ENCODE measurements at places on chromosomes 11 and 22.

DNA sequence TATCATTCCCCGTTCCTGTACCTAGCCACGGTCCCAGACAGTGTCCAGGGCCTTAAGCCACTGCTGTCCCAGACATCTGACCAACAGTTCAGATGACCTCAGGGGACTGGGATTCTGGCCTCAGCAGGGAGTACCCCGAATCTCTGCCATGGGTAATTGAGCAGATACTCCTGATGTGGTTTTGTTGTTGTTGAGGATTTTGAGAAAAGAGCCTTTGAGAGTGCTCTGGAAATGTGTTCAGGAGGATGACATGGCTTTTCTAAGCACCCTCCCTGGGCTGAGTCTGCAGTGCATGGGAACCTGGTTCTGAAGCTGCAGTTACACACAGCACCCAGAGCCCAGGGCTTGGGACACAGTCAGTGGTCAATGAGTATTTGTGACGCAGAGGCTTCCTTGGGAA is 30.4 kb downstream of the ADAMTS15 start:
- DNase-seq: no peak

DNA sequence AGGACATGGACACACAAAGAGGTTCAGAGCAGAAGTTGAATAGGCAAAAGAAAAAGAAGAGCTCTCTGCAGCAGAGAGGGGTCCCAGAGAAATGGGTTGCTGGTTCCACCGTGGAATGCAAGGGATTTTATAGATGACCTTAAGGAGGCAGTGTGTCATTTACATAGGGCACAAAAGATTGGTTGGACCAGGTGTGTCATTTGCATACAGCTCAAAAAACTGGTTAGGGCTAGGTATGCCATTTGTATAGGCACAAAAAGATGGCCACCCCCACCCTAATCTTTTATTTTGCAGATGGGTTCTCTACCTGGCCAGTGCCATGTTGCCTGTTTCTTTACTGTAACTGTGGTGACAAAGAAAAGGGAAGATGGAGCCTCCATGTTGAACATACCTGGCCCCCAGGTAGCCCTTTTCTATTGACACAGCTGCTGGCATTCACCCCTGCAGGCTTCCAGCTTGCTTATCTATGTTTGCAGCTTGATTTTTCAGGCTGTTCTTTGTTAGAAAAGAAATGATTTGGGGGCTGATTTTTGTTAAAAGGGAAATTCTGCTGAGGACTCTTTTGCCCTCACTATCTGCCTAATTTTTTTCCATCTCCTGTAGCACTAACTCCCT is 3.1 kb upstream of the CAVIN3 start:
- DNase-seq: no peak

GRCh38 chr11:18581825-18582224 is 6.7 kb downstream of the UEVLD start:
- DNase-seq: no peak

GRCh38 chr11:12856338-12856737 is 152.8 kb upstream of the RASSF10 start:
- no peak for DNase-seq

DNA sequence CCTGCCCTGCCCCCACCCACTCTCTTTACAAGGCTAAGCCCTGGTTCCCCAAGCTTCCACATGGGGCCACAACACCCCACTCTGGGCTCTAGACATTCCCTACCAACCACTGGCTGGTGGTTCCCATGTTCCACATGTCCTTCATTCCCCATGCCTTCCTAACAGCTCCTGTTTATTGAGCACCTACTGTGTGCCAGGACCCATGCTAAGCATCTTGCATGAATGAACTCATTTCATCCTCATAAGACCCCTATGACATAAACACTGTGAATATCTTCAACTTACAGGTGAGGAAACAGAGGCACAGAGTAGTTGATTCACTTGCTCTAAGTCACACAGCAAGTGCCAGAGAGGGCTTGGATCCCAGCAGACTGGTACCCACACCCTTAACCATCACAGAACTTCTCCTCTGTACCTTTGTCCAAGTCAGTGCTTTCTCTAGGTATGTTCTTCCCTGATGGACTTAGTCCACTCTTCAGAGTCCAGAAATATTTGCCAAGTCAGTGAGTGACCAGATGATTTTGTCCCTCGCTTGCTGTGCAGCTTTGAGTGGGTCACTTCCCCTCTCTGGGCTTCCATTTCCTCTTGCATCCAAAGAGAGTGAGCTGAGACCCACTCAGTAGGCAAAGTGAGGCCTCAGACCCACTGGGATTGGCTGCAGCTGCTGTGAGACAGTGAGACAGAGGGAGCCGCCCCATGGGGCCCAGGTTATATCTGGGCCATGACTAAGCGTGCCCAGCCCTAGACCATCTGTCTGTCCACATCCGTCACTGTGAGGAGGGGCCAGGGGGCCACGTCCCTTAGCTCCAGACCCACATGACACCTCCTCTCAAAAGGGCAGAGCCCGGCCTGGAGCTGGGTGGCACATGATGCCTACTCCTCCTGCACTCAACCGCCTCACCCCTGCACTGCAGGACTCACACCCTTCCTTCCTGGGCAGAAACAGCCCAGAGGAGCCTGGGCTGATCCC is 132.4 kb downstream of the MN1 start:
- DNase-seq: no peak

DNA sequence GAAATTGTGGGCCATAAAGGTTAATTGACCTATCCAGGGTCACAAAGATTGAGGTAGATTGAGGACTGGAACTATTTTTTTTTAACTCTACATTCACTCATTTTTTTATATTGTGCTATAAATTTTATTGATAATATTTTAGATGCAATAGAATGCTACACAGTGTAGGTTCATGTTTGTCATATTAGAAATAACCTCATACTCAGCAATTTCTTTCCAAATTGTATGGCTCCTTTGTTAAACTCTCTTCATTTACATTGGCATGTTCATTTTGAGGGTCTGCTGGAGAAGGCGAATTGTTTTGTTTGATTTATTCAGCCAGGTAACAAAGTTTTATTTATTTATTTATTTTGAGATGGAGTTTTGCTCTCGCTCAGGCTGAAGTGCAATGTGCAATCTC is 44.6 kb downstream of the UVRAG start:
- DNase-seq: no peak

- DNase-seq: no peak
Measured at GRCh38 chr22:48240935-48241230, 1478.4 kb downstream of the TBC1D22A start.

DNA sequence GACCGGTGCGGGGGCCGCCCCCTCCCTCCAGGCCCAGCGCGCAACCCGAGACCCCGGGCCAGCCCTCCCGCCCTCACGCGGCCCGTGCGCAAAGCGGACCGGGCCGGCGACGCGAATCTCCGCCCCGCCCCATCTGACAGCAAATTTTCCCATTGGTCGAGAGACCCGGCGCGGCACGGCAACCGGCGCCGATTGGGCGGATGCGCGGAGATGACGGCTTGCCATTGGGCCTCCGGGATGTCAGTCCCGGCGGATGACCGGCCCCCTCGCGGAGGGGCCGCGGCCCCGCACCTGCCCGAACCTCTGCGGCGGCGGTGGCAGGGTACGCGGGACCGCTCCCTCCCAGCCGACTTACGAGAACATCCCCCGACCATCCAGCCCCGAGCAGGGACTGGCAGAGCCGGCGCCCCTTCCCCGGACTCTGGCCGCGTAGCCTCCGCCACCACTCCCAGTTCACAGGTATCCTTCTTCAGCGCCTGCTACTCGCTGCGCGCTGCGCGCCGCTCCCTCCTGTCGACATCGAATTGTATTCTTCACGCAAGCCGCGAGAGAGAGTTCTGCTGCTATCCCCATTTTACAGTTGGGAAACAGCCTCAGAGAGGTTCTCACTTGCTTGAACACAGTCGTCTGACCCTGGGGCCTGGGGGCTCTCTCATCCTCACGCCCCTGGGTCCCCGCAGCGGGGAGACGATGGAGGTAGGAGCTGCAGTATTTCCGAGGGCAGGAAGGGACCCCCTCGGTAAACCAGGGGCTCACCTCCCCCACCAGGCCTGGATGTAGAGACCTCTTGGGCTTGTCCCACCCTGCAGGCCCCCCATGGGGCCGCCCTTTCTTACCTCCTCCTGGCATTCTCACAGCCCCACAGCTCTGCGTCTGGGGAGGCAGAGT is at the start of gene ARVCF:
ARVCF (minus strand) TSS at position 90 of the 888 bp plus-strand sequence. CDS start 26,029 bp downstream, outside the sequence.
- DNase-seq: peak; percentile 89

GRCh38 chr11:128715691-128716561 is 22.1 kb downstream of the FLI1 start:
- DNase-seq: no peak

GRCh38 chr11:45253640-45254039 is 32.5 kb downstream of the SYT13 start:
- DNase-seq: no peak

GRCh38 chr11:19751055-19751454 is 38.4 kb downstream of the NAV2 start:
- no peak for DNase-seq

GRCh38 chr22:49197505-49197904 is 630.2 kb downstream of the BRD1 start:
- DNase-seq: no peak

DNA sequence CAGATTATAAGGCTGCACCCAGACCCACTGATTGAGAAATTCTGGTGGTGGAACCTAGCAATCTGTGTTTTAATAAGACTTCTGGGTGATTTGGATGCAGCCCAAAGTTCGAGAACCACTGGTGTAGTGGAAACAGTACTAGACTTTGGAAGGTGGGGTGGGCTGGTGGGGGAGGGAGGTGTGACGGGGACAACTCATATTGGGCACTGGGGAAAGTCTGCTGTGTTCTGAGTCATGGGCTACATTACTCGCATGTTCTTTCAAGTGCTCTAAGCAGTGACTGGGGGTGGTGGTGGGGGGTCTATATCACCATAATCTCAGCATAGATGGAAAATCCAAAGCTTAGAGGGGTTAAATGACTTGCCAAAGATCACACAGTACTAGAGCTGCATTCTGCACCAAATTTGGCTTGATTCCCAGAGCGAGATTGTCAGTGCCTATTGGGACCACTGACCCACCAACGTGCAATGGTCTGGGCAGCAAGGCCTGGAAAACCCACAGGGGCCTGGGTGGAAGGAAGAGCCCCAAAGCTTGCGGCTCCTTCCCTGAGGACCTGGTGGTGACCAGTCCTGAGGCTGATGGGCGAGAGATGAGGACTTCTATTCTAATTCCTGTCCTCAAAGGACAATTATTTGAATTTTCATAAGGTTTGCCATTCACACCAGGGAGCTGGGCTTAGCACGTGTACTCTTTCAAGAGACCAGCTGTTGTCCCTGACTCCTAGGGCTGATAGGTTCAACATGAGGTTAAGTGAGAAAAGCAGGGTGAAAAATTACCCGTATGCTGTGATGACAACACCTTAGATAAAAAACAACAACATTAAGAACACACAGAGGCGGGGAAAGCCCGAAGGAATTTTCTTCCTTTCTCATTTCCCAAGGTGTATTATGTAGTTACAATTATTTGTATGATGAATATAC is 77.5 kb upstream of the NARS2 start:
- no peak for DNase-seq
